ENCODE measurements at places on chromosomes 1 and 21.

- no peak for DNase-seq
Observed at GRCh38 chr1:30638086-30638485, 85.3 kb downstream of the MATN1 start.

- no peak for DNase-seq
Observed at GRCh38 chr21:33042812-33043211, 17.1 kb downstream of the OLIG2 start.

DNA sequence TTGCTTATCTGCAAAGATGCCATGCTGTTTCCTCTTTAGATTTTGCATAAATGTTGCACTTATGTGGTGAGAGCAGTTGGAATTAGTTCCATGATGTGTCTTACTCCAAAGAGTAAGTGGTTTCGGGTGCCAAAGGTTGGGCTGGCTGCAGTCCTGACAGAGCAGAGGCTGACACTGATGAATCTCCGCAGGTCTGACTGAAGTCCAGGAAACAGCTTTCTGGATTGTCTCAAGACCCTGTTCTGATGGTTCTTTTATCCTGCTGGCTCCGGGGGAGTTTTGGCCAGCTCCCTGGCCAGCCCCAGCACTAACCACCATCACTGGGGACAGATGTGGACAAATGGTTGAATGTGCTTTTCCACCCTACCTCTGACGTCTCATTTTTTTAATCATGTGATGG lies 207.2 kb upstream of the KIAA0040 start:
- no peak for DNase-seq

GRCh38 chr1:171654201-171654941 lies 1.9 kb upstream of the MYOC start:
- no peak for DNase-seq

DNA sequence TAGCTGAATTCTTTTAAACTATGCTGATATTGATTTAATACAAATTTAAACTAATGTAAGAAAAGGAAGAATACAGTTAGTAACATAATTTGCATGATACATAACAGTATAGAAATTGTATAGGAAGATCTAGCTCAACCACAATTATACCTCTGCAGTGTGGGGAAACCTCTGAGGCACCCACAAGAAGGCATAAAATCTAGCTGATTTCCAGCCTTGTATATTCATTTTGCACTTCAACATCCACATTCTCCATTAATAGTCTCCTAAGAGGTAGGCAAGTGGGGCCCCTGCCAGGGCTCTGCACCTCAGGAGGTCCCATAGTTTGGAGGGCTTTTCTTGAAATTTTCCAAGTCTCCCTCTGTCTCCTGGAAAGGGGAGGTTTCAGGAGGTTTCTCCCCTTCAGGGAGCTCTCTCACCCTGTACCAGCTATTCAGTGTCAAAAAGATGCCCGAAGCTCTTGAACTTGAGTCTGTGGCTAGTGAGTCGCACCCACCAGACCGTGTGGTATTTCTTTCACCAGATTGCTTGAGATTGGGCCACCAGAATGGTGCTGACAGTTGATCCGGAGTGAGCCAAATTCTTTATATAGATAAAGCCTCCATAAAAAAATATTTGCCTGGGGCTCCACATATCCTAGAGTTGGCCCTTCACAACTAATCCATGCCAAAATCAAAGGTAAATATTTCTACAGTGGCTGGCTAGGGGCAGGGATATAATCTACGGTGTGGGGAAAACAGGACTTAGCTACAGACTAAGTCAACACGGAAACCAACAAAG lies 108.2 kb downstream of the TIAM1 start:
- DNase-seq, result no peak

DNA sequence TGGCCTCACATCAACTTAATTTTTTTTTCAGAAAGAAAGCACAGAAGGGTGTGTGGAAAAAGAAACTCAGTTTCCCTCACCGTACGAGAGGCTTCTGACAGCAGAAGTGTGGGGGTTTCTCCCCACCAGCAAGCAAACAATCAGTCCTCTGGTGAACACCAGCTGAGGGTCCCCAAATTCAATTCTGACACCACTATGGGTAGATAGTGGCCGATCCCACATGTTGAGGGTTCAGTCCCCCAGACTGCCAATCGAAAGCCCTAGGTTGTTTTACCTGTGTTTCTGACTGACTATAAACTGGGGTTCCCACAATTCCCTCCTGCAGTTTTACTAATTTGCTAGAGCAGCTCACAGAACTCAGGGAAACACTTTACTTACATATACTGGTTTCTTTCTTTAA lies 2.1 kb downstream of the IFI6 start:
- DNase-seq, result no peak

DNA sequence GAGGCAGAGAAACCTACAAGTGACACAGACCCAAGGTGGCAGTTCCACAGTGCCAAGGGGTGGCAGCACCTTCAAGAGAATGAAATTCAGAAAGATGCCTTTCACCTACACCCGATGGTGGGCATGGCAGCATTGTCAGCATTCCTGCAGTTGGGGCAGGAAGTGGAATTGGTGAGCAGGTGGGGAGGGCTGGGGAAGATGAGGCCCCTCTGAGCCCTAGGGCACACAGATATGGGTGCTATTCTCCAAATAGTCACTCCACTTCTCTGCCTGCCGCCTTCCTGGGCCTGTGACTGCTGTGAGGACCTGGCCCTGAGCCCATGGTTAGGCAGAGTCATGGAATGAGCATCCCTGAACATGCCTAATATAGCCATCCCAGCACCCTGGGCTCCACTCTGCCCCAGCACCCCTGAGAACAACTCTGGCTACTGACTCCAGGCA lies 8.3 kb downstream of the SHISA4 start:
- no peak for DNase-seq

DNA sequence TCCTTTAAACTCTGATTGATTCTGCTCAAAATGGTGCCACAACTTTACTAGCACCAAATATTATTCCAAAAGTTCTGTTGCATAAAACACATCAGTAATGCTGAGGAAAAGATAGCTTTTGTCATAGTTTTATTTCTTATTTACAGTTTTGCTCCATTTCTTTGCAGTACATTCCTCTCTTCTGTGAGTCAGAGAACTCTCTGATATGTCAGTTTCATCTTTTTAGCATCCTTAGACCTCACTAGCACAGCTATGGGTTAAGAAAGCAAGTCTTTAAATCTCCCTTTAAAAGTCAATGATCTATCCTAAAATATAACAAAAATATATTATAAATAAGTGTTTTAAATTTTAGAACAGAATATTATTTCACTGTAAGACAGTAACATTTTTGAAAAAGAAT lies 356.6 kb upstream of the SNX7 start:
- DNase-seq, result no peak

- no peak for DNase-seq
Observed at GRCh38 chr1:89065079-89065868, at the start of gene GBP1. Gene GBP1, minus strand, starts transcription at chr1:89065208. Its CDS starts 1,974 bp downstream, at chr1:89063234.

GRCh38 chr1:10424651-10425050 lies 5.6 kb upstream of the CENPS start:
- no peak for DNase-seq

- no peak for DNase-seq
Observed at GRCh38 chr1:33971913-33972312, 108.0 kb downstream of the HMGB4 start.

DNA sequence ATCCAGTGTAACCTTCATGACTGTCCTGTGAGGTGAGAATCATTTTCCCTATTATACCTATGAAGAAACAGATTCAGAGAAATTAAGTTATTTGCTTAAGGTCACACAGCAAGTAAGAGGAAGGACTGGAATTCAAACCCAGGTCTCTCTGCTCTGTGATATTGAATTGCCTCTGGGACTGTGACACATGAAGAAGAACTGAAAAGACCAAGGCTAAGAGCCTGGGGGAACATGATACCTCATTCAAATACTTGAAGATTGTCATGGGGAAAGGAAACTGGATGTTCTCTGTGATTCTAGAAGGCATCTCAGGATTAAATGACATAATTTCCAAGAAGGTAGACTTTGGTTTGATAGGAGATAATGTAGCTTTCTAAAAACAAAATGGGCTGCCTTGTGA lies 3.6 kb downstream of the WDTC1 start:
- no peak for DNase-seq

Measured in GM19239 (cell line).